ENCODE measurements at places on chromosomes 5 and 9. TPM values are rescaled to one million over a fixed set of nuclear protein-coding genes. Genes with fewer than 3 reads are reported as not detected.

DNA sequence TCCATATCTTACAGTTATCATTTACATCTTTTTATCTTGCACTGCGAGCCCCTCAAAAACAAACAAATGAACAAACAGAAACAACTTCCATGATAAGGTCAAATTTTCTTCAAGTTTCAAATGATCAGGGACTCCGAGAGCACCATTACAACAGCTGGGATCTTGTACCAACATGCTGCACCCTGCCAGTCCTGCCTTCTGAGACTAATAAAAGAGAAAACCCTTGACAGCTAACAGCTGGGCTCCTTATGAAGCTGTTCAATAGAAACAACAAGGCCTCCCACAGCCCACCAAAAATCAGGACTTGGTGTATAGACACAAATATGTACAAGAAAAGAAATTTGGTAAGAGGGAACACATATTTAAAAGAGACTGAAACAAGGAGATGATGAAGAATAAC is 985.3 kb upstream of the DMAC1 start:
- H3K4me1 ChIP-seq = no peaks in the 10 kb centered on the region
- no peak overlapping the region for H3K27ac ChIP-seq
- DNase-seq = no peak
- H3K36me3 ChIP-seq = no peaks in the 10 kb centered on the region
- no peaks in the 10 kb centered on the region for H3K27me3 ChIP-seq

DNA sequence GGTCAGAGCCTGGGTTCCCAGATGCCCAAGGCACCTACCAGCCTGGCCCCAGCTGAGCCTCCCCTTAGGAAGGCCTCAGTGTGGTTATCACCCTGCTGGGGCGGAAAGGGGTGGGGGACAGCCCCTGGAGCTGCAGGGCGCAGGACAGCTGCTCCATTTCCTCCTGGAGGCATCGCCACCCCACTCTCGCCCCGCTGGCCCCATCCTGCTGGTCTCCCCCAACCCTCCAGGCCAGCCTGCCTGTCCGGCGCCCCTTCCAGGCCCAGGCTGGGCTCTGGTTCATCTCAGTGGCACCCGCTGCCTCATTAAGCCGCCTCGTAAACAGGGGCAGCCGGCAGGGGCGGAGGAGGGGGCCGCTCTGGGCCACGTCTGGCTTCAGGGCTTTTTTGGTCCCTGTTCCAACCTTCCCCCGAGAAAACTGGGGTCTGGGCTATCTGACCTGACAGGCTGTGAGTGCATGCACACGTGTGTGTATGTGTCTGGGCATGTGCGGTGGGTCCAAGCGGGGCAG is 30.8 kb upstream of the ENHO start:
- no peak overlapping the region for H3K4me3 ChIP-seq
- H3K36me3 ChIP-seq = no peaks in the 10 kb centered on the region
- no peaks in the 10 kb centered on the region for H3K27me3 ChIP-seq

DNA sequence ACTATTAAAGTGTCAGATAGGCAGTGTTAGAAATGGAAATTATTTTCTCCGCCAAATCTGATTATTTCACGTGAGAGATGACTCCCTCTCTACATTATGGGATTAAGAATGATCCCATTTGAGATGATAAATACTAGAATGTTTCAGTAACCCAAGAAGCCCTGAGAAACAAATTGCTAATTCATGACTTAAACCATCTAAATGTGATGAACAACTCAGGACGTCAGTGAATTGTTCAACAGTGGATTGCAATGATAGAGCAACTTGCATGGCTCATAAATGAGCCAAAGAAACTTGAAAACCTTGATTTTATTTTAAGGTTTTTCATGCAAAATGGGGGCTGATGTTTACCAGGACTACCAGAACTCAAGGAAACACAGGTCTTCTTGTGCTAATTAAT is 350.5 kb upstream of the WWC1 start:
- H3K27ac ChIP-seq = no peak overlapping the region
- peaks cover 3% of the 10 kb centered on the region for H3K4me1 ChIP-seq
- H3K27me3 ChIP-seq = no peaks in the 10 kb centered on the region

DNA sequence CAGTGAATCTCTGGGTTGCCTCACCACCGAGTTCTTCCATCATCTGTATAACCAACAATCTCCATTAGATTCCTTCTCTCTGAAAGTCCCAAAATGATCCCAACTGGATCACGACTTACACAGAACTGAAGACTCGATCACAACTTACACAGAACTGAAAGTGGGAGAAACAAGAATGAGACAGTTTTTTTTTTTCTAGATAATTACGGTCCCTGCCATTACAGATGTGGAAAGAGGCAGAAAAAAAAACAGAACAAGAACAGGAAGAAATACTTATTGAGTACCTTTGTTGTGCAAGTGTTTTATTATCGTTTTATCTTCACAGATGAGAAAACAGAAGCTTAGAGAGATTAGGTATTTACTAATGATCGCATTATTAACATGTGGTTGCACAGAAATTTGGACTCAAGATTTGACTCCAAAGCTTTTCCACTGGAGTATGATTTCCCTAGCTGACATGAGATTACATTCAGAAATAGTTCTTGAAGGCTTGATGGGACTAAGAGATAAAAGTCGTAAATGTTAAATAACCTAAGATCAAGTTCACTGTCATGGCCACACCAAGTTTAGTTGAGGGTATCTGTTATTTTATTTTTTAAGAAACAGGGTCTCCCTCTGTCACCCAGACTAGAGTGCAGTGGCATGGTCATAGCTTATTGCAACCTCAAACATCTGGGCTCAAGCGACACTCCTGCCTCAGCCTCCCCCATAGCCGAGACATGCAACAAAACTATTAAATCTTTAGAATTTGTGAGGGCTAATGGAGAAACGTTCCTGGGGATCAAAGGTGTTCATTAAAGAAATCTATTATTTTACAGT is 8.9 kb downstream of the PLK2 start:
- no peak overlapping the region for H3K4me3 ChIP-seq
- no peaks in the 10 kb centered on the region for H3K36me3 ChIP-seq
- H3K27me3 ChIP-seq = no peaks in the 10 kb centered on the region
- H3K4me1 ChIP-seq = no peaks in the 10 kb centered on the region

The CDH10 gene
- total RNA-seq = 1.4 TPM

The DYNC2I2 gene
- total RNA-seq = 78.4 TPM

The LCN1 gene
- total RNA-seq = not detected

Data from testis (tissue), 5 donors.